ENCODE measurements at places on chromosomes 6 and 20.

DNA sequence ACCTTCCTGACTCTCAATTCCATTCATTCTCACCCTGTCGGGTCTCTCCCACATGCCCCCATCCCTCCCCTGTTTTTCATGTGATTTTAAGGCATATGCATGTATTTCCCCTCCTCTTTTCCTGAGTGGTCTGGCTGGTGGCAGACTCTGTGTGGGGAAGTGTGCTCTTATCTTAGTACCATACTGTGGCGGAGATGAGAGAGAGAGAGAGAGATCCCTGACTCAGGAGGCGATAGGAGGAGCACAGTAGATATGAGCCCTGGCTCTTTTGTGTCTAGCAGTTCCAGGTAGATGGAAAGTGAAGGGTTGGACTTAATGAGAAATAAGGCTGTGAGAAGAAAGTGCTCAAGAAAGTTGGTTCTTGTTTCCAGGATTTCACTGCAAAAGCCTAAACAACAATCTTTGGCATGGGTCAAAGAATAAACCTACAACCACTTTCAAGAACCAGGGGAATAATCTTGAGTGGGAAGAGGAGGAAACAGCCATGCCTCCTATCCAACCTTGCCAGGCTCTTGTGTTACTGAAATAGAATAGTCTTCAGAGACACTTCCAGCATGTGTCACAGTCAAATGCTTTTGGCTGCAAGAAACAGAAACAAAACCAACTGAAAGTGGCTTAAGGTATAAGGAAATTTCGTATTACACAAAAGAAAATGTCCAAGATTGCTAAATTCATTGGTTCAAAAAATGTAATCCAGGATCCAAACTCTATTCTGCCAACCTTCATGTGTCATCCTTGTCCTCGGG, 123.8 kb upstream of the MYLIP start:
- no peak for DNase-seq

DNA sequence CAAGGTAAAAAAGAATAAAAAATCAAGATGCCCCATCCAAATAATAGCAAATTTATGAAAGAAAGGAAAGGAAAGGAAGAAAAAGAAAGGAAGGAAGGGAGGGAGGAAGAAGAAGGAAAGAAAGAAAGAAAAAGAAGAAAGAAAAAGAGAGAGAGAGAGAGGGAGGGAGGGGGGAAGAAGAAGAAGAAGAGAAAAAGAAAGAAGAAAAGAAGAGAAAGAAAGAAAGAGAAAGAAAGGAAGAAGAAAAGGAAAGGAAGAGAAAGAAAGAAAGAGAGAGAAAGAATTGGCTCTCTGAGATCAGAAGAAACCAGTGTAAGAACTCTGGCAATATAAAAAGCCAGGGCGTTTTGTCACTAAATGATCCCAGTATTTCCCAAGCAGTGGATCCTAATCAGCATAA, 401.7 kb downstream of the EPHA7 start:
- no peak for DNase-seq

- DNase-seq, result peak; percentile 30
Observed at GRCh38 chr20:11686820-11687543, 230.7 kb upstream of the BTBD3 start.

- DNase-seq, result no peak
Observed at GRCh38 chr6:106085692-106085983, 498 bp upstream of the PRDM1 start.

DNA sequence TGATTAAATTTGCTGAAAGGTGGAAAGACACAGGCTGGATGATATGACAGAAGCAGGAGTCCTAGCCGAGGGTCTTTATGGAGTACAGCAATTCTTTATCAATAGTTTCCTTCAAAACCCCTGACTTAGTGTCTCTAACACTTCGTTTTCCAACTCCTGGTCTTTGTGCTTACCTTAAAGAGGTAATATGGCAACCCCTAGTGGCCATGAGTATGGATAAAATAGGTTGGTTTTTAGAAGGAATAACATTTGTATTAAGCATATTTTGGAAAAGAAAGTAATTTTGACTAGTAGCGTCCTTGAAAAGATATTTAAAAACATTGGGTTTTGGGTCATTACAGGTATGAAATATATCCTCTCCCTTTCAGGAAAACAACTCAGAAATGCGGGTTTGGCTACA, 51.9 kb downstream of the VGLL2 start:
- peak; percentile 7 for DNase-seq

DNA sequence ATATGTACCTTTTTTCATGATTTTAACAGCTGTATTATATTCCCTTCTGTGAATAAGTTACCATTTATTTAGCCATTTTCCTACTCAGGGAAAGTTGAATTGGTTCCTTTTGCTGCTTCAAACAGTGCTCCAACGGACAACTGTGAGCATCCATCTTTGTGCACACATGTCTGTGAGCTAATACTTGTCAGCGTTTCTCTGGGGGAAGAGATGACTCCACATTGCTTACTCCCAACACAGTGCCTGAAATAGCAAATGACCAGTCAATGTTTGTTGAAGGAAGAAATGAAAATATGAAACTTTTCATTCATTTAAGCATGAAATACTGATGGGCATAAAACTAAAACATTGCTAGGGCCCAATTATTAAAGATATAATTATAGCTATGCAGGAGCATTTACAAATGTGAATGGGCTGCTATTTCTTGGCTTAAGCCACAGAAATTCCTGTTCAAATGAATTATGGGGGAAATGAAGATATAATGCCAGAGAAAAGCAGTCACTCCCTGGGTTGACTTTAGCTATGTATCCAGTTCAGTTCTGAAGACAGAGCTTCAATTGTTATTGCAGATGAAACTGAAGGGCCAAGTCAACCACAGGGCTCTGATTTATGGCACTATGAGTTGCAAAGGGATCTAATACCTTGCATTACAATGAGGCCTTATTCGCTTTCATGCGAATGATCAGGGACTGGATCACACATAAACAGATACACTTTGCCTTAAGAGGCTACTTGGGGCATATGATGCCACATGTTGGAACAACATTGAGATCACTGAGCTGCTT, 47.4 kb upstream of the FOXC1 start:
- DNase-seq, result no peak

GRCh38 chr6:105400501-105400900, 2.4 kb downstream of the PREP start:
- DNase-seq, result no peak

- DNase-seq, result no peak
Observed at GRCh38 chr20:23358923-23359593, 2.9 kb upstream of the GZF1 start.

DNA sequence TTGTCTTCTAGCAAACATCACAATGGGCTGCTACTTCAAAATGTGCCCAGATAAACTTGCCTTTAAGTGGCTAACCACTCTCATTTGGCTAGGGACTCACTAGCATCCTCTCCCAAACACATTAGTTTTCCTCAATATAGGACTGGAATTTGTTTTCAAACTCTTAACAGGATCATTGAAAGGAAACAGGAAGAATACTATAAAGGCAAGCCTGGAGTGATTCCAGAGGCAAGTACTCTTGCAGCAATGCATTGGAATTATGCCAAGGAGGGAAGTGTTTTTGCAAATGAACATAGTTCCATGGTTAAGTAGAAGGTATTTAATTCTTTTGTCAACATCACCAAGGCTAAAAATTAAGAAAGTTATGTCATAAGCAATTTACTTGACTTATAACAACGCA, 12.2 kb downstream of the EPHA7 start:
- peak; percentile 34 for DNase-seq

DNA sequence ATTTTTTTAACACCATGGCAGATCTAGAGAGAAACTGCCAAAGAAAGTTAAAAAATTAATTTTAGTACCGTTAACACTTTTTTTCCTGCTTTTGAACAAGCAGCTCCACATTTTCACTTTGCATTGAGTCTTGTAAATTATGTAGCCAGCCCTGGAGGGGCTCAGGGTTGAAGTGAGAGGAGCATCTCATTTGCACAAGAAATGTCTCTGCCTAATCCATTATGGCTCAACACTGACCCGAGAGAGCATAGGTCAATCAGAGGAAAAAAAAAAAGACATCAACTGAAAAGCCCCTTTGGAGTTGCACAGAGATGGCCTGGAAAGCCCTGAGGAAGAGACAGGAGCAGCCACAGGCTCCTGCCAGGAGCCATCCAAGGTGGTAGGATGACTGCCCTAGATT, 4.3 kb upstream of the SLPI start:
- DNase-seq, result no peak

DNA sequence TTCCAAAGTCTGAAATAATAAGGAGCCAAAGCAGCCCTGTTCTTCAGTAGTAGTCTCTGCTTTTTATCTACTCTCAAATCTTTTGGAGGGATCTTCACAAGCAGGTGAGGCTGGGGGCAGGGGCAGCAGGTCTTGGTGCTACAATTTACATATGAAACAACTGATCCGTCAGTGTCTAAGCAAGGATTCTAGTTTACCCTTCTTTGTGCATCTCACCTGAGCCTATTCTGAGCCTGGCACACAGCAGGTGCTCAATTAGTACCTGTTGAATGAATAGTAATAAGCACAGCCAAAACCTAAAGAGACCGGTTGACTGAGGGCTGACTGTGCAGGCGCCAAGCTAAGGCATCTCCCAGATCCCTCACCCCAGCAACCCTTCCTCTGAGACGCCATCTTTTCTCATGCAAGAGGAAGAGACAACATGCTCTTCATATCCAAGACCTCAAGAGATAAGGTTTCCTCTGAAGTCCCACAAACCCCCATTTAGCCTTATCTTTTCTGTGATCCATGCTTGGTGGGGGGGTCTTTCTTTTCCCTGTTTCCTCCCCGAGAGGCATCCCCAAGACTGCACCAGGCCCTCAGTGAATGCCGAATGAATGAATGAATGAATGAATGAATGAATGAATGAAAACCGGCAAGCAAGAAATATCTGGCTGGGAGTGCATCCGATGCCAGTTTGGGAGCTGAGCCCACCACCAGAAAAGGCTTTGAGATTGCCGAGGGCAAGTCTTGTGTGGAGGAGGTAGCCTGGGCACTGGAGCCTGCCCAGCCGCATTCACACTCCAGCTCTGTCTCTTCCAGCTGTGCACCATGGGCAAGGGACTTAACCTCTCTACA, 2.9 kb upstream of the BMP7 start:
- no peak for DNase-seq

- no peak for DNase-seq
Observed at GRCh38 chr6:142937986-142938385, 7.0 kb downstream of the HIVEP2 start.

DNA sequence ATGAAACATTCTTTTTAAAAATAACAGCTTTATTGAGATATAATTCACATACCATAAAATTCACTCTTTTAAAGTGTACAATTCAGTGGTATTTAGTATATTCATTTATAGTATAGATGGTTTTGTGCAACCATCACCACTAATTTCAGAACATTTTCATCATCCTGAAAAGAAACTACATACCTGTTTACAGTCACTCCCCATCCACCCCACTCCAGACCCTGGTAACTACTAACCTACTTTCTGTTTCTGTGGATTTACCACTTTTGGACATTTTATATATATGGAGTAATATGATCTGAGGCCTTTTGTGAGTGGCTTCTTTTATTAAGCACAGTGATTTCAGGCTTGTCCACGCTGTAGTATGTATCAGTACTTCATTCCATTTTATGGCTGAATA, 2.5 kb upstream of the TMEM217 start:
- no peak for DNase-seq

DNA sequence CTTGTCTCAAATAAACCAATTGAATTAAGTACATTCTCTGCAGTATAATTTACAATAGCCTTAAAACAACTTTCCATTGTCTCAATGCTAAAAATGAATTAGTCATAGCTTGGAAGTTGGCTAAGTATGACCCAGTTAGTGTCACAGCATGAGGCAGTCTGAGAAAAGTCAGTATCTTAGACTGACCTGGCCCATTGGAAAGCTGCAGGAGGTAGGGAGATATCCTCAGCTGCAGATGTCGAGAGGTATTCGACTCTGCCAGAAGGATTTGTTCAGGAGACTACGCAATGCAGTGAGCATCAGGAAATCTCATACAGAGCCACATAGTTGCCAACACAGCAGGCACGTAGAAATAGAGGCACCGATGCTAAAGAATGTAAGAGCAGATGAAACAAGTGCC, 350.9 kb upstream of the NRSN1 start:
- DNase-seq, result no peak

- no peak for DNase-seq
Observed at GRCh38 chr6:40722553-40723258, 135.5 kb upstream of the LRFN2 start.

DNA sequence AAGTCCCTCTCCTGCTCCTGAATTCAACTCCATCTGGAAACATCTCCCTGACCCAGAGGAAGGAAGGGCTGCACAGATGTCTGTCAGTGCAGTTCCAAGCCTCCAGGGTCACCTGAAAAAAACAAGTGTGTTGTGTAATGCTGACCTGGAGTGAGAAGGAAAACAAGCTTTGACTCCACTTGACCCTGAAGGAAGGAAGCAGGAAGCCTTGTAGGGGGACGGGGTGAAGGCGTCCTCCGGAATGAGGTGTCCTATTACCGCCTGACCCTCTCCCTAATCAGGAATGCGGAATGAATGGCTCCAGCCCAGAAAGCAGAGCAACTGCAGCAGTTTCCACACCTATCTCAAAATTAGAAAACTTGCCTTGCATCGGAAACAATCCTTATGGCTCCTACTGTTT, 13.9 kb upstream of the ADGRF5 start:
- DNase-seq, result no peak

- no peak for DNase-seq
Observed at GRCh38 chr6:37347670-37348111, 6.1 kb upstream of the RNF8 start.

DNA sequence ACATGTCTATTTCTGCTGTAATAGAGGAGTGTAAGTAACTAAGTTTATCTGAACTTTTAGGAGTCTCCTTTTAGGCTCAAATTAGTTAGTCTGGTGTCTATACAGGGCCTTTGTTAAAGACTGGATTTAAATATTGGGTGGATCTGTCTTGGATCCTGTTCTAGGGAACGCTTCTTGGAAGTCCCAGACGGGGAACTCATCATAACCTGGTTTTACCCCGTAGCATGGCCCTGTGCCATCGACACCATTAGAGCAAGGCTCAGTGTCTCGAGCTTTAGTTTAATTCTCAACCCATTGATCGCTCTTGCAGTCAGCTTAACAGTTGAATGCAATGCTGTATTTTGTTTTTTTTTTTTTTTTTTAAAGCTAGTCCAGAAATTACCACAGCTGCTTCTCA, 89.9 kb downstream of the CARMIL1 start:
- DNase-seq, result no peak

DNA sequence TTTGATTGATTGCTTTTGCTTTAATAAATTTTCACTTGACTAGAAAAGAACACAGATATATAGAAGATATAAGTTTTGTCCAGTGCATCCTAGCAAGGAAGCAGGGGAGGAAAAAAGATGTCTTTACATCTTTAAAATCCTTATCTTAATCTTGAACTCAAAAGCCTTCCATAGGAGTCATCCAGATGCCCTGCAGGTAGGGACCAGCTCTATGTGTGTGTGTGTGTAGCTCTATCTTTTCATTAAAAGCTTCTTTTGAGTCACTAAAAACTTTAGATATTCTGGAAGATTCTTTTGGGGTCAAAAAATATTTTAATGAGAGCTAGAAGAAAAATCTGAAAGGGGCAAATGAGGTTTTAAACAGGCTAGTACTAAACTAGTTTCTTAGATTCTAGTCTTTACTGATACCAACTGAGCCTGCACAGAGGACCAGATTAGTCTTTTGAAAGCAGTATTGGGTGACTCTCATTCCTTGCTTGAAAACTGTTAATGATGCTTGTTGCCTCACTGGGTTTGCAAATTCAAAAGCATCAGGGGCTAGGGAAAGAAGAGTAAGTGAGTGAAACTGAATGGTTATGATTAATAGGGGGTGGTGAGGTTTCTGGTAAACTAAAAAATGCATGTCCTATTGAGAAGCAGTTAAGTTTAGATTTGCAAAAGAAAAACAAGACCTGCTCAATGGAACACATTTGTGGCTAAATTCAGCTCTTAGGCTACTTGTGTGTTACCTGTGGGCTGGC, 40.6 kb upstream of the JAG1 start:
- no peak for DNase-seq
